ENCODE measurements at places on chromosomes 16 and 17. TPM values are rescaled to one million over a fixed set of nuclear protein-coding genes. Genes with fewer than 3 reads are reported as not detected.

MYH13 gene
- total RNA-seq = not detected

TEX19 gene
- not detected for total RNA-seq

XAF1 gene
- 8.7 TPM for total RNA-seq

CRHR1 gene
- not detected for total RNA-seq

AOC3 gene
- total RNA-seq = 0.31 TPM

LGALS9C gene
- total RNA-seq = not detected

ADGRG3 gene
- total RNA-seq = not detected

CCL4 gene
- not detected for total RNA-seq

NR1D1 gene
- 32.3 TPM for total RNA-seq

ZG16B gene
- total RNA-seq = 2.7 TPM

ZNF771 gene
- 6.3 TPM for total RNA-seq

KCNH4 gene
- not detected for total RNA-seq

STAT5B gene
- total RNA-seq = 20.0 TPM

NPIPB9 gene
- 5.8 TPM for total RNA-seq

PKMYT1 gene
- 4.2 TPM for total RNA-seq

MTSS2 gene
- 53.2 TPM for total RNA-seq

LGALS9B gene
- total RNA-seq = not detected

SLC46A1 gene
- total RNA-seq = 47.8 TPM

ZNF646 gene
- 15.5 TPM for total RNA-seq

SCN4A gene
- total RNA-seq = not detected

DCTPP1 gene
- total RNA-seq = 72.8 TPM

CDH15 gene
- total RNA-seq = 0.33 TPM

FDXR gene
- 33.4 TPM for total RNA-seq

TMED6 gene
- 0.17 TPM for total RNA-seq

PER1 gene
- total RNA-seq = 26.8 TPM

MSI2 gene
- 61.9 TPM for total RNA-seq

BAHCC1 gene
- 2.2 TPM for total RNA-seq

GNG13 gene
- total RNA-seq = not detected

ST6GALNAC2 gene
- total RNA-seq = 221 TPM

GP1BA gene
- total RNA-seq = not detected

CHST6 gene
- 2.4 TPM for total RNA-seq

P2RX5 gene
- 4.5 TPM for total RNA-seq

PDE6G gene
- not detected for total RNA-seq

KRTAP2-2 gene
- not detected for total RNA-seq

SLC26A11 gene
- total RNA-seq = 10.2 TPM

GDPD1 gene
- total RNA-seq = 1.9 TPM

MSRB1 gene
- total RNA-seq = 11.5 TPM

NPB gene
- total RNA-seq = not detected

RUNDC3A gene
- total RNA-seq = 1.3 TPM

ITGAX gene
- total RNA-seq = 0.21 TPM

TPSD1 gene
- not detected for total RNA-seq

IL34 gene
- 42.7 TPM for total RNA-seq

SCNN1B gene
- 3.0 TPM for total RNA-seq

KLHL10 gene
- 0.38 TPM for total RNA-seq

AXIN1 gene
- total RNA-seq = 35.9 TPM

AIPL1 gene
- total RNA-seq = not detected

IGFALS gene
- not detected for total RNA-seq

HSPB9 gene
- not detected for total RNA-seq

CES4A gene
- 3.0 TPM for total RNA-seq

KRTAP4-4 gene
- total RNA-seq = not detected

KRTAP2-3 gene
- 27.5 TPM for total RNA-seq

DCXR gene
- 27.7 TPM for total RNA-seq

IRX3 gene
- 7.2 TPM for total RNA-seq

CLEC16A gene
- 46.3 TPM for total RNA-seq

CHST5 gene
- total RNA-seq = 0.17 TPM

TLK2 gene
- total RNA-seq = 41.8 TPM

TP53TG3B gene
- not detected for total RNA-seq
